ENCODE measurements at places on chromosomes 7 and 10.

- no peak for DNase-seq
Observed at GRCh38 chr7:131076711-131077181, 250.9 kb upstream of the MKLN1 start.

GRCh38 chr7:50367100-50367499 is 62.6 kb downstream of the IKZF1 start:
- DNase-seq: no peak

DNA sequence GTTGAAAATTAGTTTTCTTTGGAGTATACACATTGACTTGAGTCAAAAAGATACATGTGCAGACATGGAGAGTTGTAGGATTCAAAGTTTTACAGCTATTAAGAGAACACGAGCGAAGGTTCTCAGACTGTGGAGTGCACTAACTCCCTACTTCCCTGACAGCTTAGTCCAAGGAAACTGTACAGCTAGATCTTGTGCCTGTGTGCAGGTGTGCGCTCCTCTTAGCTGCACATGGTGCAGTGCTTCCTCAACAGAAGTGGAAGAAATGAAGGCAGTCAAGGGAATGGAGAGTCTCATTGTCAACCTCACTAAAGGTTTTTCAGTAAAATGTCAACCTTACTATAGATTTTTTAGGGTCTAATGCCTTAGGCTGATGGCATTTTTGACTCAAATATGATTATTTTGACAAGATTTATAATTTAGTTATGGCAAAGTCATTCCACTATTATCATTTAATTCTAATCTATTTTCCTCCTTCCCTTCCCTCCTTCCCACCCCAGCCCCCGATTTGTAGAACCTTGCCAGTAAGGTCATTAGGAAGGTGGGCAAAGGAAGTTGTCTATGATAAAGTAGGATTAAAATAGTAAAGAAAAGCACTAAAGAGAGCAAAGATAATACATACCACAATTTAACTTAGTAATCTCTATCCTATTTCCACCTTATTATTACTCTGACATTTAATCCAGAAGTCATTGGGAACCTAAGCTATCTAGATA is 13.6 kb downstream of the PDK4 start:
- DNase-seq: no peak

DNA sequence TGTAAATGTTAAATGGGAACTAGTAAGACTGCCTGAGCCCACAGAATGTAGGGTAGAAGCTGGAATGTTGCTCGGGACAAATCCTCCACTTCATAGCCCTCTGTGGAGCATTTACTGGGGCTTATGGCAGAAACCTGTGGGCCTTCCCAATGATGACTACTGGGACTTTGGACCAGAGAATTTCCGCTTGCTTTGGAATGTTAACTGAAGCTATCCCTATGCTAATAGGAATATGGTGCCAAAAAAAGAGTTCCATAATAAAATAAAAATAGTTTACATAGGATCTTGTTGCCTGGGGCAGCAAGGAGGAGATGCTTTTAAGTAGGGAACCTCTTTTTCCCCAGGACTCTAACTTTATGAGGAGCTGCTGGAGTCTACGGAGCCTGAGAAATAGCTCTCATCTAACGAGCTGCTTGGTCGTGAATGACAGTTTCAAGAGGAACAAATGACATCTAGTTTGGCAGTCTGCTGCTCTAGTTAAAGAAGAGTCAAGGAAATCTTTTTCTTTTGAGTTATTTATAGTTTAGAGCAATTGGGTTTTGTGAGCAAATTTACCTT is 5.7 kb upstream of the DYNC2I1 start:
- DNase-seq: no peak

GRCh38 chr10:116026315-116026714 is 246.7 kb downstream of the GFRA1 start:
- no peak for DNase-seq

DNA sequence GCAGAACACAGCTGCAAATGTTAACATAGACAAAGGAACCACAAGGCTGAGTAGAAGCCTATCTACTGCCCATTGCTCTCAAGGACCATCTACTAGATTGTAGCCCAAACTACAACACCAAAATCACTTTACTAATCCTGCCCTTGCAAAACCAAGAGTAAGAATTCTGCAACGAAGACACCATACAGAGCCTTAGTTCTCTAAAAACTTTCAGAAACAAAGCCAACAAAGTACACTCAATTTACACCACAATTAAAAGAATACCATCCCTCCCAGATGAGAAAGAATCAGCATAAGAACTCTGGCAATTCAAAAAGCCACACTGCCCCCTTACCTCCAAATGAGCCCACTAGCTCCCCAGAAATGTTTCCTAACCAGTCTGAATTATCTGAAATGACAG is 294.3 kb downstream of the CTNNA3 start:
- no peak for DNase-seq

- no peak for DNase-seq
Observed at GRCh38 chr10:102262744-102263370, 17.5 kb downstream of the GBF1 start.

GRCh38 chr7:92925876-92926696 is 89.7 kb upstream of the CDK6 start:
- DNase-seq: no peak

Data from activated T-helper 9 cell treated with anti-CD3 and anti-CD28 coated beads, Interleukin-2, amount 50 U/mL, for 16 hours (primary cell).